ENCODE measurements at places on chromosomes 7 and 10.

DNA sequence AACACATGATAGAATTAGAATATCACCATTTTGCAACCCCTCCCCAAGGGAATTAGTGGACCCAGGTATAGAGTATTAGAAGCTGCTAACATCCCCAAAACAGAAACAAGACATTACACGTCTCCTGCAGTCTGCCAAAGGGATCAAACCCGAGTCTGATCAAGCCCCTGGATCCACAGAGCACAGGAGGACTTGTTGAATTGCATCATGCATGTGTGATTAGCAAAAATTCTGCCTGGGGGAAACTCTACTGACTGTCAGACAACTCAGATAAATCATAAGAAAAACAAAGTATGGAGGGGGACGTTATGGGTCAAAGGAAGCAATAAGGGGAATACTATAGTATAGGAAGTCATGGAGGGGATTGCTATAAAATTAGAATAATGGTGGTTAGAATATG lies 116.8 kb upstream of the FGFR2 start:
- DNase-seq: no peak

- DNase-seq: no peak
These were observed 58.7 kb upstream of the TMEM106B start for GRCh38 chr7:12152196-12152918.

DNA sequence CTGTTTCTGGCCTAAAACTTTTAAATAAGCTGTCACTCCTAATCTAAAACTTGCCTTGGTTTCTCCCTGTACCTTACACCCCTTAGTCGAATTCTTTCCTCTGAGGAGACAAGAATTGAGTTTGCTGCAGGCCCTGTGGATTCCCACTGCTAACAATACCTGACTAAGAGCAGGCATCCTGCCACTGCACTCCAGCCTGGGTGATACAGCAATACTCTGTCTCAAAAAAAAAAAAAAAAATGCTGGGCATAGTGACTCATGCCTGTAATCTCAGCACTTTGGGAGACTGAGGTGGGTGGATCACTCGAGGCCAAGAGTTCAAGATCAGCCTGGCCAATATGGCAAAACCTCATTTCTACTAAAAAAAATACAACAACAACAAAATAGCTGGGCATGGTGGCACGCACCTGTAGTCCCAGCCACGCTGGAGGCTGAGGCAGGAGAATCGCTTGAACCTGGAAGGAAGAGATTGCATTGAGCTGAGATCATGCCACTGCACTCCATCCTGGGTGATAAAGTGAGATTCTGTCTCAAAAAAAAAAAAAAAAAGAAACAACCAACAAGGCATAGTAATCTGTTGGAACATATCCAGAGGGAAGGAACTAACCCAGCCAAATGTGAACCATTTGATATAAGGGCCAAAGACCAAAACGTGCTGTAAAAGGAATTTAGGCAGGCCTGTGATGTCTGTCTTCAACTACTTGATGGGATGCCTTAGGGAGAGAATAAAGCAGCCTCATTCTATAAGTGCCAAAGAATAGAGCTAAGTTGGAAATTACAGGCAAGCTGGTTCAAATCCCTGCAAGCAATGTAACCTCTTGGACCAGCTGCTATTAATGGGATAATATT lies 732.7 kb upstream of the AUTS2 start:
- no peak for DNase-seq

DNA sequence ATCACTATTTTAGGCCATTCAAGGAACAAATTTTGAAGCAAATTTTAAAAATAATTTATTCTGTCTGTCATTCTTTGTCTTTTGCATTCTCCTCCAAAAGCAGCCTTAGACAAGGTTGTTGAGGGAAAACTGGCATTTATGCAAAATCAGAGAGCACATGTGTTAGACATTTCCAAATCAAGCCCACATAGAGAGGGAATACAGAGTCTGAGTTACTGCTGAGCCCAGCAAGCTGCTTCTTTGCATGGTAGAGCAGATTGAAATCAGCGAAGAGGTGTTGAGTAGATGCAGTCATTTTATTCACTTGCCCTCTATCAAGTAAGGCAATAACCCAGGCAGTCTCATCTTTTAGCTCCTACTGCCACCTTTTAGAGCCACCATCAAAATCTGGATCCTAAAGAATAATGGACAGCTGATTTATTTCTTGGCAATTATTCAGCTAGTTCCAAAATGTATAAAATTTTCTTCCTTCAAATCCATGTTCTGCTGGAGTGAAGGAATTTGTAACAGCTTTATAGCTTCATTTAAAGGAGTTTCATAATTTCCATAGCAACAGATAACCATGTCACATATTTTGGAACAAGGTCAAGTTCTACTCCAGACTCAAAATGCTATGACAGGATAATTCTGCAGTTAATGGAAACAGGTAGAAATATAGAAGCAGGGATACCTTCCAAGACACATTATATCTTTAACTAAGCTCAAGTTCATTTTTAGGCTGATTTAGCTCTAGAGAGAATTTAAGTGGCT lies 7.3 kb upstream of the PCDH15 start:
- no peak for DNase-seq

- no peak for DNase-seq
These were observed 217.8 kb upstream of the FRMD4A start for GRCh38 chr10:14548474-14548873.

DNA sequence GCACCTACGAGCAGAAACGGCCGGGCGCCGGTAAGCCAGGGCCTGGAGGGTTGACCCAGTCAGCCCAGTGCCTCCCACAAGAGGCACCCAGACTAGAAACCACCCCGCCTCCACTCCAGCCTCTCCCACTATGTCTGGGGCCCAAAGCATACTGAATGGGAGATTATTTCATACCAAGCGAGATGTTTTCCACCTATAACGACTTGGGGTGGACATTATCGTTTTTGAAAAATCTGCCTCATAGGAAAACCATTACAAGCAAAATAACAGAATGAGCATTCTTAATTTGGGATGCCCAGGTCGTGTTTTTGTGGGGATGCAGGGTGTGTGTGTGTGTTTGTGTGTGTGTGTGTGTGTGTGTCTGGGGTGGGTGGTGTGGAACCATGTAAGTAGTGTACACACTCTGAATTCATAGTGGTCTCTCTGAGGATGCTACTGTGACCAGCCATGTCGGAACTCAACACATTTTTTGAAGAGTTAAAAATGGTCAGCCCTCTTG lies 1.6 kb downstream of the HOXA6 start:
- DNase-seq: no peak

GRCh38 chr7:50141854-50142253 lies 48.8 kb upstream of the ZPBP start:
- no peak for DNase-seq

GRCh38 chr10:91643700-91644099 lies 10.8 kb upstream of the PPP1R3C start:
- no peak for DNase-seq

- no peak for DNase-seq
These were observed 65.6 kb downstream of the PTEN start for GRCh38 chr10:87928996-87929395.

- no peak for DNase-seq
These were observed 22.7 kb upstream of the AASS start for GRCh38 chr7:122166740-122167139.

DNA sequence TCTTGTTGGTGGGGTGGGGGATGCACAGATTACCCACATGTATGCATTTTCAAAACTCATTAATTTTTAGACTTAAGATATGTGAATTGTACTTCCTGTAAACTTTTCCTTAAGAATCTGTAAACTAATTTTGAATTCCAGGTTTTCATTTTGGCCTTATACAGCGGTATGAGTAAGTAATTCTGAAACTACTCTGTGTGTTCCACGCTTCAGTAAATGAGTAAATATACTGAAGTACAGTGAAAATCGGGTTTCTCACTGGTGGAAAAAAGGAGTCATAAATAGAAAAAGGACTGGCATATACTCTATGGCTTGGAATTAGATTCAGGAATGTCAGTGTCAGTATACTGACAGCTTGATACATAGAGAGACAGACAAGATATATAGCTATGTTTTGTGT lies 72.8 kb downstream of the CTTNBP2 start:
- DNase-seq: no peak

DNA sequence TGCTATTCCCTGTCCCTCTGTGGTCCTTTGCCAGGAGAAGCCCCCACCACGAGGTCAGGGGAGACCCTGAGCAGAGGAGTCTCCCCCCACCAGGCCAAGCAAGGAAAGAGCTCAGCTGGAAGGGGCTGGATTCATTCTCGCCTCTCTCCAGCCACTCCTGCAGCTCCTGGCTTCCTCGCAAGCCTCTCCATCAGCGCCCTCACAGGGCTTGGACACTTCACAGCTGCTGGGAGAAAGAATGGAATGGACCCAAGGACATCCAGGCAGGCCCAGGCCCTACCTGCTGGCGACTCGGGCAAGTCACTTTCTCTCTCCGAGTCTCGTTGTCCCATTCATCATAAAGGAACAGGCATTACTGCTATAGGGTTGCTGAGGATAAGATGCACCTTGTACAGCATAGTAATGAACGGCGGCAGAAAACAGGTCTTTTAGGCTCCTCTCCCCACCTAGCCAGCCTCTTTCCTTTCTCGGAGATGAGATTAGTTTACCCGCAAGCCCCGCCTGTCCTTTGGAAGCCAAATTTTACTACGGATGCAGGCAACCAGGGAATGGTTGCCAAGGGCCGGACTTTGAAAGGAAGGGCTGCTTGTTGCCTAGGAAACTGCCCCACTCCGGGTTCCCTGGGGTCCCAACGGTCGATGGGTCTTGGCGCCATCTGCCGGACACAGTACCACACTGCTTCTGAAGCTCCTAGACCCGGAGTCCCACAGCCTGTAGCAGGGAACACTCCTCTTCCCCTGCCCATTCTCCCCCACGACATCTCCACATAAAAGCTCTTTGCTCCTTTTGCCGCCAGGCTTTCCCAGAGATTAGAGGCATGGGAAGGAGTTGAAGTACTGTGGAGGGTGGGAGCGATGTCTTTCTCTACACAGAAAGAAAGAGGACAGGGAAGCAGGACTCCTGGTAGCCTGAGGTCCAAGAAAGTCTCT lies 22.3 kb downstream of the IMPDH1 start:
- peak; percentile 78 for DNase-seq

DNA sequence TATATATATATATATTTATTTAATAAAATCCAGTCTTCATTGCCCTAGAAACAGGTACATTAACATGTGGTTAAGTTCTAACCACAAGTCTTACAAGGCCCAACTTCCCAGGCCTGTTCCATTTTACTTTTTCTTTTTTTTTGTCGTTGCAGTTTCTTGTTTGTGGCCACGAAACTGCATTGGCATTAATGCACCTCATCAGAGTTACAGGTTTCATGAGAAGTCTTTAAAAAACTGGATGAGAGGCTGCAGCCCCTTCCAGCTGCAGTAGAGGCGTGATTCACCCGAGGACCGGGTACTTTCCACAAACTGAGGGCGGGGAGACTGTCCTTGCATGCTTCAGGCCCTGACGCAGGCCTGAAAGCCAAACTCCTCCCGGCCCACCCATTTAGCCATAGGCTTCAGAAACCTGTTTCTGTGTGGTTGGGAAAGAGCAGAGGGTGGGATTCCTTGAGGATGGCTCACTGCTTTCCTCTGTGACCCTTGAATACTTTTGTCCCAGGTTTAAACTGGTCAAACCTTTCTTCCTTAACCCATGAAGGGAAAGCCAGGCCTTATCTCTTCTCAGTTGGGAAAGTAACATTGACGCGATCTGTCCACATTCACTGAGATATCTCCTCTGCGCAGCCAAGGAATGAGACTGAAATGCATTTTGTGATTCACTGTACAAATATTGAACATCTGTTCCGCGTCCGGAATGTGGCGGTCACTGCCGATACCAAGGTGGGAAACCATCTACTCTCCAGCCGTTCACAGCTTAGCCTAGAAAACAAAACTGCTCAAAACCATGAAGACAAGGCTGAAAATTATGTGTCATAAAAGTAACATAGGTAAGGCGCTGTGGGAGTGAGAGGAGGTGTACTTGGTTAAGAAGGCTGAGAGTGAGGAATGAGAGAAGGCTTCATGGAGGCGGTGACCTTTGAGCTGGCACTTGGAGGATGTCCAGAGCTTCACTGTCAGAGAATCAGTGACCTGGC lies 311.7 kb downstream of the GATA3 start:
- peak; percentile 32 for DNase-seq

GRCh38 chr10:130351466-130352290 lies 215.5 kb downstream of the GLRX3 start:
- DNase-seq: no peak

DNA sequence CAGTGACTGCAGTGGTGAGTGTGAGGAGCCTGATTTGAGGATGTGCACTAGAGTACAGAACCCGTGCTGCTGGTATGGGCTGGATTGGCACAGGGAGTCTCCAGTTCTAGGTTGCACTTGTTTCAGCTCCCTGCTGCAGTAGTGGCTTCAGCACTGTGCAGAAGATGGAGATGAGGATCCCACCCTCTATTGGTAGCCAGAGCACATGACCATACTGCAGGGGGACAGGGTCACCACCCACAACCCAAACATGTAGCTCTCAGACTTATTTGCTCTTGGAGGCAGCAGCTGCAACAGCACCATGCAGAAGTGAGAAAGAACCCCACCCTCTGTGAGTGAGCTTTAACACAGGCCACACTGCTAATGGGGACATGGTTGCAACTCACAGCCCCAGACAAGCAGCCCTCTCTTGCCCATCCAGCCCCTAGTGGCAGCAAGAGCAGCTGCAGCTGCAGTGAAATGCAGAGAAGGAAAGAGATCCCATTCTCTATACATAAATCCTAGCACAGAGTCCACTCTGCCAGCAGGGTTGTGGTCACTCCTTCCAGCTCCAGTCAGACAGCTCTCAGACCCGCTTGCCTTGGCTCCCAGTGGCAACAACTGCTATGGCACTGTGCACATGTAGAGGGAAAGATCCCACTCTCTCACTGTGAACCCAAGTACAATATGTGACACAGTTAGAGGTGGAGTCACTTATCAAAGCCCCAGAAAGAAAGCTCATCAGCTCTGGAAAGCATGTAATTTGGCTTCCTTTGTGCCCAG lies 51.4 kb upstream of the SCIN start:
- DNase-seq: no peak

DNA sequence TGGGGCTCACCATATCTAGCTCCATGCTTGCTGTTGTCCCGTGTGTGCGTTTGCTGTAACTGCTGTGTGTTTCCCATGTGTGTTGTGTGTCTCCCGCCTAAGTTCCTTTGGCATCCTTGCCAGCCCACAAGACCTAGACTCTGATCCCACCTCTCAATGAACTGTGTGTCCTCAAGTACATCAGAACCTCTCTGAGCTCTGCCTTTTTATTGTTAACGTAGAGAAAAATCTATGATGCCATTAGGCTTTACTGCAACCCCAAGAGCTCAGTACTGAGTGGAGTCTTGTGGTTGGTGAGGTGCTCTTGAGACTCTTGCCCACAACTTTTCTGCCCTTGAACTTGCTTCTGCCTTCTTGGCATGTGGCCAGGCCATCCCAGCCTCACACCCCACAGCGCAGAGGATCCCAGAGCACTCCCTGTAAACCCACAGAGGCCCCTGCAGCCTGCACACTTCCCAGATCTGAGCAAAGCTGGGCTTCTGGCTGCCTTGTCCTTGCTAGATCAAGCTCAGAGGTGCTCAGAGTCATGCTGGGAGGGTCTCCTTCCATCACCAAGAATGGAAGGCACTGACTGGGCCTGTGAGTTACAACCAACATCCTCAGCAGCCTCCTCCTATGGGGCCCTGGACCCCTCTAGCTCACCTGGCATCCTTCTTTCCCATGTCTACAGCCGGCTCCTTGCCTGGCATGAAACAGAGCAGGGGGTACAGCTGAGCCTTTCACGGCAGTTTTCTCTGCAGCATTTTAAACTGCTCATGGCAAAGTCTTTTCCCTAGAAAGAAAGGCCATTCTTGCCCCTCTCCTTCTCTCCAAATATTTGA lies 643.4 kb downstream of the ACTR3B start:
- no peak for DNase-seq

- DNase-seq: no peak
These were observed 69.2 kb downstream of the PHYHIPL start for GRCh38 chr10:59245686-59246085.
